Esophagus squamous epithelium (tissue), 5 donors: ENCODE measurements at places on chromosomes 12 and 14.

- peak overlapping the region; percentile 78 for H3K27ac ChIP-seq
- H3K27me3 ChIP-seq: no peaks in the 10 kb centered on the region
- no peak for DNase-seq
- H3K36me3 ChIP-seq: no peaks in the 10 kb centered on the region
These were observed 190.2 kb upstream of the SLC38A2 start for GRCh38 chr12:46562625-46563225.

DNA sequence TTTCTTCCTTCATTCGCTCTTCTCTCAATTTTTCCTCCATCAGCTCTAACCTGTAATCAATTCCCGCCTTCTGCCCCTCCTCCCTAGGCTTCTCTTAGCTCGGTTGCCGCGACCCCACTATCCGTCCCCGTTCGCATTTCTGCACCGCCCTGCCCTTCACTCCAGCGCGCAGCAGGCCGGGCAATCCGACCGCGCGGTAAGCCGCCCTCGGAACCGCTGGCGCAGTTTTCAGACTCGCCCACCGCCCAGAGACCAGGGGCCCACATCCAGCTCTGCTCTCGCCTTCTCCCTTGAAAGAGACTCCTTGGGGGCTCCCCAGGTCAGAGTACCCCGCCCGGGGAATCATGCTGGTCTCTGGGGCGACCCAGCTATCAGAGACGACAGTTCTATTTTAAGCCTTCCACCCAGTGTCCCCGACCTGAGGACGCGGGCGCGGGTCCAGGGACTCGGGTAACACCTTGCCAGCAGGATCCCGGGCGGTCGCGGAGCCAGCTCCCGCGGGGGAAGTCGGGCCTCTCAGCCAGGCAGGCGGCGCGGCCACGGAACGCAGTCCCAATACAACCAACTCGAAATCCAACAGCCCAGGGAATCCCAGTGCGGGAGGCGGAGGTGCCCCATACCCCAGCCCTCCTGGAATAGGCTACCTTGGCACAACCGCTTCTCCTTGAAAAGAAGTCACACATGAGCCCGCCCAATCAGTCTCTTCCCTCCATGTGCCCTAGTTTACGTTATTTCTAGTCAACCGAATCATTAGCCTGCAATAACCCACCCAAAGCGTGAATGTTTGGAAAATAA is 5.7 kb upstream of the SLC38A4 start:
- no peak for DNase-seq
- no peaks in the 10 kb centered on the region for H3K27me3 ChIP-seq
- no peaks in the 10 kb centered on the region for H3K36me3 ChIP-seq
- H3K4me1 ChIP-seq: peaks cover 13% of the 10 kb centered on the region
- H3K27ac ChIP-seq: no peak overlapping the region

DNA sequence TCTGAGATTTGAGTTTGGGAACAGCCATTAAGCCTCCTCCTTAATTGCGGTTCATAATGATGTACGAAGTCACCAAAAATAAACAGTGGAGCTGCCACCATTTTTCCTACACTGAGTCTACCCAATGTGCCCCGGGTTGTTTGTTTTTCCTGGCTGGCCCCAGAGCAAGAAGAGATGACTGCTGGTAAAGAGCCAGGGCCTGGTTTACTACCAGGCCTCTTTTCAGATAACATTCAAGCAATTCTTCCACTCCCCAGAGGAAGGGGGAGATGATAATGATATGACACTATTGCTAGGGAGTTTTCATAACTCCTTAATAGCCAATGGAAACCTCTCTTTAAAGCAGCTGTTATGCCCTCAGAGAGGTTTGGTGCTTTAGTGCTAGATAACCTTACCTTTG is 42.3 kb downstream of the BRAP start:
- H3K4me3 ChIP-seq: no peak overlapping the region
- no peaks in the 10 kb centered on the region for H3K27me3 ChIP-seq
- DNase-seq: no peak
- peaks cover 19% of the 10 kb centered on the region for H3K36me3 ChIP-seq
- H3K4me1 ChIP-seq: no peaks in the 10 kb centered on the region

DNA sequence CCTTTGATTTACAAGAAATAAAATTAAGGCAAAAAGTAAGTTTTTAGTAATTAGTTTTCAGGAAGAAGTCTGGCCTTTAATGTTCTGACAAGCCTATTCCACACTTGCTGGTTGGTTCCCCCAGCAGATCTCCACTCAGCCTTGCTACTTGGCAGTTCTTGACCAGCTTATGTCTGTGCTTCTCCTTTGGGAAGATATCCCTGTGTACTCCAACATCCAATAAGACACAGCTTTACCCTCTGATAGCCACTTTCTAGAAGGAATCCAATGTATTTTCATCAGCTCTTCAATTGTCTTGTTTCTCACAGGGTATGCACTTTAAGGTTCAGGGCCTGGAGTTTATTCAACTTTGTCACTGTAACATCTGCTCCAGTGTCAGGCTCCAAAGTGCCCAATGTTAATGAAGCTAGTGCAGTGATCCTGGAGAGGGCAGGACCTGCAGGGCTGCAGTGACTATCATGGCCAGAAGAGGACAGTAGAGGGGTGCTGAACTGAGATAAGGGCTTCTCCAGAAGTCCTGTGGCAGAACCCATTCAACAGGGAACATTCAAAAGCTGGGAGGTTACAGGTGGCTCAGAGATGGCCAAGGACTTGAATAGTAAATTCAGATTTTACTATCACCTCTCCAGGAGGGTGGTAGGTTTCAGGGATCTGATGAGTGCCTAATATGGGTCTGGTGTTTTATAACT is 22.9 kb downstream of the JKAMP start:
- peaks cover 3% of the 10 kb centered on the region for H3K27me3 ChIP-seq
- no peak overlapping the region for H3K27ac ChIP-seq
- H3K4me3 ChIP-seq: no peak overlapping the region

DNA sequence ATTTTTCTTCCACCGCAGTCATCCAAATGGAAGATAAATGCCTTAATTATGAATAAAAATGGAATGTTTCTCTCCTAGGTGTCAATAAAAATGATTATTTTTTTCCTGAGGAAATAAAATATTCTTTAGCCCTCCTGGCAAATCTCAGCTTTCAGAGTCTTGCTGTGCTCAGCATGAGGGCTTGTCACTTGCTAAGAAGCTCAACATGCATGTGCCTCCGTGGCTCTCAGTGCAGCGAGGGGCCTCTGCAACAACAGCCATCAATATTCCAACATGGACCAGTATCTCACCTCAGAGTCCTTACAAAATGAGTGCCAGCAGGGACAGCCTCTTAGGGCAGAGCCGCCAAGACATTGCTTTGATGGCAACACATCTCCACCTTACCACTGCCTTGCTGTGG is 159.5 kb upstream of the TMPO start:
- H3K27ac ChIP-seq: no peak overlapping the region
- H3K4me3 ChIP-seq: no peak overlapping the region
- no peak for DNase-seq
- H3K4me1 ChIP-seq: no peaks in the 10 kb centered on the region
- H3K36me3 ChIP-seq: no peaks in the 10 kb centered on the region

- no peak overlapping the region for H3K27ac ChIP-seq
- H3K27me3 ChIP-seq: no peaks in the 10 kb centered on the region
- H3K36me3 ChIP-seq: no peaks in the 10 kb centered on the region
- H3K4me3 ChIP-seq: no peak overlapping the region
These were observed 132.6 kb downstream of the INSM2 start for GRCh38 chr14:35666429-35667043.

DNA sequence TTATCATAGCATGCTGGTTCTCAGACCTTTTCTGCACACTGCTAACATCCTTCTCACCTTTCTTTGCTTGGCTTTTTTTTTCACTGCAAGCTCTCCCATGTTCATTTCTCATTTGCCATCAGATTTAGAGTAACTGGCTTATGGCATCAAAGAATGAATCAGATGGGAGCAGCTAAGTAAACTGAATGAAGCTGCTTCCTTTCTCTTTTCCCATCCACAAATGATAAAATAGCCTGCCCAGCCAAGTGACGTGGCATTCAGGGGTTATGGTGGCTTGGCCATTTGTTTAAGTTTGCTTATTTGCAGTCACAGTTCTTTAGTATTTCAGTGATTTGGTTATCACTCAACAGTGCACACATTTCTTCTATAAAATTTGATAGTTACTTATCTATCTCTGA is 708.6 kb downstream of the DIO2 start:
- no peaks in the 10 kb centered on the region for H3K27me3 ChIP-seq
- H3K4me3 ChIP-seq: no peak overlapping the region
- peaks cover 11% of the 10 kb centered on the region for H3K4me1 ChIP-seq
- no peak for DNase-seq

- H3K36me3 ChIP-seq: no peaks in the 10 kb centered on the region
- no peak overlapping the region for H3K27ac ChIP-seq
- DNase-seq: no peak
These were observed 991.9 kb downstream of the TMEM121 start for GRCh38 chr14:106518054-106518943.

DNA sequence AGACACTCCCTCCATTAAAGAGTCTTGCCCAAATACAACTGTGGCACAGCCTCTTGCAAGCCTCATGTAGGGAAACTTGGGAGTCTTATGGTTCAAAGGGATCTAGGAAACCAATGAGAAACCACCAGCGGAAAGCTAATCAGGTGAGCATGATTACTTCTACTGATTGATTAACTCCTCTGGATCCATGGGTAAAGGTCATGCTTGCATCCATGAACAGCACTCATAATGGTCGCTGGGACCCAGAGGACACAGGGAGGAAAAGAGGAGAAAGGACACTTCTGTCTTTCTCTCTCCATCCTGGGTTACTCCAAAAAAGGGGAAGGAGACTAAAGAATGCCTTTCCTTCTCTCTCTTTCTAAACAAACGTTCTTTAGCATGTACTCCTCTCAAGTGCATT is 1397.2 kb downstream of the LRFN5 start:
- no peaks in the 10 kb centered on the region for H3K27me3 ChIP-seq
- no peak overlapping the region for H3K27ac ChIP-seq
- no peak overlapping the region for H3K4me3 ChIP-seq
- H3K36me3 ChIP-seq: no peaks in the 10 kb centered on the region

- no peak overlapping the region for H3K4me3 ChIP-seq
- no peak overlapping the region for H3K27ac ChIP-seq
- DNase-seq: no peak
- H3K27me3 ChIP-seq: no peaks in the 10 kb centered on the region
These were observed 160.8 kb upstream of the SEL1L start for GRCh38 chr14:81694419-81694818.

DNA sequence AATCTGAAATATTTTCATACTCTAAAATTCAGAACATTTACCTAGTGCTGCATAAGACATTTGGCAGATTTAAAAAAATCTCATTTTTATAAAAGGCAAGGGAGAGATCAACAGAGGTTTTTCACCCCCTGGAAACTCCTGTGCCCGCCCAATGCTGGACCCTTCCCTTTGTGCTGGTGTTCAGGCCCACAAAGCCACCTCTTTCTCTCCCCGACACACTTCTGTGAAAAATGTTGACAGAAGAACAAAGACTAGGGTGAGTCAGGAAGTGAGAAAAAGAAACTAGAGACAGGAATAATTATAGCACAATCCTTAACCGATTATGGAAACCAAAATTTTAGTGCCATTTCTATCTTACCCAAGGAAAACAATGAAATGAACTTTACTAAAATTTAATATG is 197.7 kb upstream of the STXBP6 start:
- DNase-seq: no peak
- H3K4me1 ChIP-seq: no peaks in the 10 kb centered on the region
- no peak overlapping the region for H3K4me3 ChIP-seq
- no peak overlapping the region for H3K27ac ChIP-seq
- no peaks in the 10 kb centered on the region for H3K36me3 ChIP-seq

DNA sequence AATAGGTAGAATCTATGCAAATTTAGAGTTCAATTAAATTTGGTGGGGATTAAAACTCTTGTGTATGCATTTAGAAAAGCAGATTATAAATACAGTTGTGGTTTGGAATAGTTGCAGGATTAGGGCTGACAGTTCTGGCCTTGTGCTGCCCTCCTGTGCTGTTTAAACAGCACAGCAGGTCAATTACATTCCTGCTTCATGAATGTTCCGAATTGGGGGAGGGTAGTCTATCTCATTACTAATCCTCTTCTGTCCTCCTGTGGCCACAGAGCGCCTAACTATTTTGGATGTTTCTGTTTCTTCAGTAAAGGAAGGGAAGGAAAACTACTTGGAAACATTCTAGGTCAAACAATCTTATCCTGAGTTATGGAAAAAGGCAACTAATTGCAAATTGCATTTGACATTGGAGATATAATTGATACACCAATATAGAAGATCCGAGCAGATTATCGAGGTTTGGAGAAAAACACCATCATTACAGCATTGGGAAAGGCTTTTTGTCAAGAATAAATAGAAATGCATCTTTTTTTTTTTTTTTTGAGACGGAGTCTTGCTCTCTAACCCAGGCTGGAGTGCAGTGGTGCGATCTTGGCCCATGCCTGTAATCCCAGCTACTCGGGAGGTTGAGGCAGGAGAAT is 8.7 kb upstream of the GPR19 start:
- no peak for DNase-seq
- no peaks in the 10 kb centered on the region for H3K36me3 ChIP-seq
- H3K4me3 ChIP-seq: no peak overlapping the region
- H3K27ac ChIP-seq: peak overlapping the region; percentile 5
- H3K27me3 ChIP-seq: no peaks in the 10 kb centered on the region

DNA sequence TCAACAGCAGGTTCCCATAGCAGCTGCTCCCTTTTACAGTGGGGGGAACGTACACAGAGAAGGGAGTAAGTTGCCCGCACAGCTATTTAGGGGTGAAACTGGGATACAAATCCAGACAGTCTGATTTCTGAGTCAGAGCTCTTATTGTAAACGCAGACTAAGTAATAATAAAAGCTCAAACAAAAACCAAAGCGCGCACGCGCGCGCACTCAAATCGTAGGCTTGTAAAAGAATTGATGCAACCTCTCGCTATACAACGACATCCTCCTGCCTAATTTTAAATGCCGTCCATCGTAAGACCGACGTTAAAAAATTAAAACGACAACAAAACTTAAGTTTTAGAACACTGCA is 747 bp upstream of the DACT1 start:
- no peaks in the 10 kb centered on the region for H3K36me3 ChIP-seq
- peak overlapping the region; percentile 85 for H3K4me3 ChIP-seq
- H3K27ac ChIP-seq: peak overlapping the region; percentile 65
- H3K27me3 ChIP-seq: no peaks in the 10 kb centered on the region
- peaks cover 57% of the 10 kb centered on the region for H3K4me1 ChIP-seq

DNA sequence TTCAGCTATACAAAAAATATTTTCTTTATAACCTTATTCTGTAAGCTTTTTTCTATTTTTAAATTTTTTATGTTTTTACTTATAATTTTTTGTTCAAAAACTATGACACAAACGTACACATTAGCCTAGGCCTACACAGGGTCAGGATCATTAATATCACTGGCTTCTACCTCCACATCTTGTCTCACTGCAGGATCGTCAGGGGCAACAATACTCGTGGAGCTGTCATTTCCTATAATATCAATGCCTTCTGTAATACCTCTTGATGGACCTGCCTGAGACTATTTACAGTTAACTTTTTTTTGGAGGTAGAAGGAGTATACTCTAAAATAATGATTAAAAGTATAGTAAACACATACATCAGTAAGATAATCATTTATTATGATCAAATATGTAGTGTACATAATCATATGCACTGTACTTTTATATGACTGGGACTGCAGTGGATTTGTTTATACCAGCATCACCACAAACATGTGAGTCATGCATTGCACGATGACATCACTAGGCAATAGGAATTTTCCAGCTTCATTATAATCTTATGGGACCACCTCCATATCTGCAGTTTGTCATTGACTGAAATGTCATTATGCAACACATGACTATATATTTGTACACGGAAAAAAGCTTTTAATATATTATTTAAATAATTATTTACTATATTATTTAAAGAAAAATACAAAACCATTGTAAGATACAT is 18.5 kb upstream of the PMCH start:
- H3K27ac ChIP-seq: no peak overlapping the region
- no peak overlapping the region for H3K4me3 ChIP-seq
- no peaks in the 10 kb centered on the region for H3K36me3 ChIP-seq
- no peaks in the 10 kb centered on the region for H3K27me3 ChIP-seq
- H3K4me1 ChIP-seq: no peaks in the 10 kb centered on the region
